Astrocyte of the spinal cord (primary cell): ENCODE measurements at places on chromosomes 6 and 20.
A peak's percentile ranks its signal among the peaks of the same experiment; 100 is the strongest.

DNA sequence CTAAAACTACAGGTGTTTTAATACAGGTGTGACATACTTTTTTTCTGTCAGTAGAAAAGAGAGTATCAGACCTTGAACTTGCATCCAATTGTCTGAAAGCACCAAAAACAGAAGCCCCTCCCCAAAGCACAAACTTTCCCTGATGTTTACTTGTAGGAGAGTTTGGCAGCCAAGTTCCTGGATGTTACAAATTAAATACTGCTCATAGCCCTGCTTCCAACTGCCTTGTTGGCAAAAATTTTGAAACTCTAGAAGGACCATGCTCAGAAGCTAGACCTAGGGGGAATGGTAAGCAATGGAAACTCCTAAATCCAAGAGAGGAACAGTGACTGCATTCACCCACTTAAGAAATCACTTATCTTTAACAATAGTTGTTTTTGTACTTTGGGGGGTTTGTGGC lies 17.0 kb upstream of the ARG1 start:
- DNase-seq: no peak

- no peak for DNase-seq
Observed at GRCh38 chr6:135990439-135990838, 138.9 kb downstream of the PDE7B start.

DNA sequence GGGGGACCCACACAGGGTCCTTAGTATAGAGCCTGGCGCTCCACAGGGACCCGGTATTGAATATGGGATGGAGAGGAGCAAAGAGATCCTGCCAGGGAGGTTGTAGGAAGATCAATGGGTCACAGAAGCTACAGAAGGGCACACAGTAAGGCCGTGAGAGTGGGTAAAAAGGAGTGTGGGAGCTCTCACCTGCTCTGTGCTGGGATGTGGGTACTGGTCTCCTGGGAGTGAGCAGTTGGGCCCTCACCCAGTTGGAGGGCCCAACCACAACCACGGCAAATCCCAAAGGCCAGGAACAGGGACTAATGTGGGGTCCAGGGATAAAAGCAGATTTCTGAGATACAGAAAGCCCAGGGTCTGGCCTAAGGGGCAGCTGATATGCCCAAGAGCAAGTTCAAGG lies 73.4 kb upstream of the RNF24 start:
- DNase-seq: no peak

DNA sequence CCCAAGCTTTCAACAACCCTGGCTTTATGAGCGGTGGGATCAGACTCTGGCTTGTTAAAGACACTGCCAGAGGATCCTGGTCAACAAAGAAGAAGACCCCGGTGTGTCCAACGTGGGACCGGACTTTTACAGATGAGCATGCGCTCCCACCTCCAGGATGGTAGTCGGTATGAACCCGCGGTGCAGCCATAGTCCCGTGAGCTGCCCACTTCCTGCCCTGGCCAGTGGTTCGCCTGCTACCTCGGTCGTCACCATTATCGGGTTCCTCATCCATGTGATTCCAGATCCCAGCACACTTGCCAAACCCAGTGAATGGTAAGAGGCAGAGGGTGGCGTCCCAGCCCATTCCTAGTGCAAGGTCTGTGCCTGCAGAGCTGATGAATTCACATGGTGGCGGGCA lies 112.7 kb downstream of the AGPAT4 start:
- DNase-seq: no peak

GRCh38 chr6:77324866-77325265 lies 138.4 kb downstream of the HTR1B start:
- DNase-seq: no peak

- no peak for DNase-seq
Observed at GRCh38 chr20:56755201-56755600, 126.1 kb downstream of the TFAP2C start.

- no peak for DNase-seq
Observed at GRCh38 chr20:19275038-19275629, 62.7 kb downstream of the SLC24A3 start.

DNA sequence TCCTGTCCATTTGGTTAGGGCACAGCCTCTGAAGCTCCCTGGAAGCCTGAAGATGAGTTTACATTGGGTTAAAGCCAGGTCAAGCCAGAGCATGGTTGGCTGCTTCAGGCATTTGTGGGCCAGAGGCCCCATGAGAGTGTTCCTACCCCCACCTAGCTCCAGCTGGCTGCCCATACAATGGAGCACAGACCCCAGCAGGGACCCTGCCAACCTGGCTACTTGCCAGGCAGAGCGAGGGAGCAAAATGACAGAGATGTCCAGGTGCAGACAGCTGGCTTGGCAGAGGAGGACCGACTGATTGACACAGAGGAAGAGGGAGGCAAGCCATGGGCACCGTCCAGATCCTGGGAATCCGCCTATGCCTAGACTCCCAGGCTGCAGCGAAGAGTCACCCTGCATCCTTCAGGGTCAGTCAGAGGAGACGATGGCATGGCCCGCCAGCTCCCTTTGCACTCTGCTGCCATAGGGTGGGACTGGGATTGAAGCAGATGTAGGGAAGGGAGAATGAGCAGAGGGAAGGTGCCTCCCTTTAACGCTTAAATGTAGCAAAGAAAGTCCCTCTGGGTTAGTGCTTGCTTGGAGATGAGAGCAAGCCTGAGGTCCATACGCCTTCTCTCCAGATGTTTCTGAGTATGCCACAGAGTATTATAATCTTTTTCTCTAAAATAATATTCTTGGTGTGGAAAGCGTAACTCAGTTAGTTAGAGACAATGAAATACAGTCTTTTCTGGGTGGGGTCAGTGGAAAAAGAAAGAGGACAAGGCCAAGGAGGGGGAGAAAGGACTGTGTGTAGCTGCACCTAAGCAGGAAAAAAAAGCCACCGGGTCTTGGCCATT lies 77.6 kb upstream of the FYN start:
- DNase-seq: peak; percentile 66

DNA sequence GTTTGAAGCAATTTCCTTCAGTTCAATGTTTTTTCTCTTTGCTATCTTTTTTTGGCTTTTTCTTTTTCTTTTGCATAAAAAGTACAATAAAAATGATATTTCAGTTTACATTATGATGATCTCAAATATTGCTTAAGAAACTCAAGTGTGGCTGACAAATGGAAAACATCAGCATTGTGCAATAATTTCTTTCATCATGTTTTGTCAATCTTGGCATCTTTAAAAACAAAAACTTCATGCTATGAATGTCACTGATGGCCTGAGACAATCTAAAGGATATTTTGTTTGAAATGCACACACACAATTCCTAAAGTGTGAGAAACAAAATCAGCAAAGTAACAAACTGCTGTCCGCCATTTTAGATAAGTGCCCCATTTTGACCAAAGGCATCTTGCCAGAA lies 13.9 kb upstream of the MTCL3 start:
- no peak for DNase-seq

- no peak for DNase-seq
Observed at GRCh38 chr20:32289661-32290431, 12.4 kb downstream of the KIF3B start.

DNA sequence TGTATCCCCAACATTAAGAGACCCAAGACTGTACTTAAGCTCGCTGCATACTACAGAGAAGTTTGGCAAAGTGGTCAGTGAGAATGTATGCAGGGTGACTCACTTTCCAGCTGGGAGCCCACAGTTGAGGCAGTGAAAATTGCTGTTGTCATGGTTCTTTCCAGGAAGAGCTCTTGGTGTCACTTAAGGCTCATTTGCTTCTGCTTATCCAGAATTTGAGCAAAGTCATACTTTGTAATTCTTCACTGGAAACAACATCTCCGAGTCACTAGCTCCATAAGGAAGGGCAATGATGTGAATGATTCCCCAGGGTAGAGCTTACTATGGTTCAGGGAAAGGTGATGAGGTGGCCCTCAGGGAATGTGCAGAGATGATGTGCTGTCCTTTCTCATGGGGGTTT lies 65.4 kb upstream of the FBXL4 start:
- peak; percentile 96 for DNase-seq

GRCh38 chr20:48698507-48699267 lies 129.1 kb downstream of the PREX1 start:
- DNase-seq: no peak

- DNase-seq: no peak
Observed at GRCh38 chr6:42762426-42762859, 16.5 kb upstream of the TBCC start.
